ENCODE measurements at places on chromosomes 5 and 9.

- DNase-seq, result no peak
Measured at GRCh38 chr9:94623253-94623652, 16.1 kb downstream of the FBP1 start.

DNA sequence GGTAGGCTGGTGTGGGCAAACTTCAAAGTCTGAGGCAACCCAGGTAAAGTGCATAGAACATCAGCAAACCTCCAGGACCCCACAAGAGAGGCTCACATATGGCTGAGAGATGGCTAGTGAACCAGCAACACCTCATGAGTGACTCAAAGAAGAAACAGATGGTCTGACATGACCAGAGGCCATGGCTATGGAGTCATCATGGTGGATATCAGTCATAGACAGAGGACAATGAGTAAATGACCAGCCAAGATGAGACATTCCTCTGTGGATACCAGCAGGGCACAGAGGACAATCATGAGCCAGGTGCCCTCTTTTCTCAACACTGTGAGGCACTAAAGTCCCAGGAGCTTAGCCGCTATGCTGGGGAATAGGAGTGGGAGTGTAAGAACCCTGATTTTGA, 180.8 kb downstream of the RASEF start:
- no peak for DNase-seq

GRCh38 chr5:145818604-145819003, 16.5 kb downstream of the PRELID2 start:
- no peak for DNase-seq

DNA sequence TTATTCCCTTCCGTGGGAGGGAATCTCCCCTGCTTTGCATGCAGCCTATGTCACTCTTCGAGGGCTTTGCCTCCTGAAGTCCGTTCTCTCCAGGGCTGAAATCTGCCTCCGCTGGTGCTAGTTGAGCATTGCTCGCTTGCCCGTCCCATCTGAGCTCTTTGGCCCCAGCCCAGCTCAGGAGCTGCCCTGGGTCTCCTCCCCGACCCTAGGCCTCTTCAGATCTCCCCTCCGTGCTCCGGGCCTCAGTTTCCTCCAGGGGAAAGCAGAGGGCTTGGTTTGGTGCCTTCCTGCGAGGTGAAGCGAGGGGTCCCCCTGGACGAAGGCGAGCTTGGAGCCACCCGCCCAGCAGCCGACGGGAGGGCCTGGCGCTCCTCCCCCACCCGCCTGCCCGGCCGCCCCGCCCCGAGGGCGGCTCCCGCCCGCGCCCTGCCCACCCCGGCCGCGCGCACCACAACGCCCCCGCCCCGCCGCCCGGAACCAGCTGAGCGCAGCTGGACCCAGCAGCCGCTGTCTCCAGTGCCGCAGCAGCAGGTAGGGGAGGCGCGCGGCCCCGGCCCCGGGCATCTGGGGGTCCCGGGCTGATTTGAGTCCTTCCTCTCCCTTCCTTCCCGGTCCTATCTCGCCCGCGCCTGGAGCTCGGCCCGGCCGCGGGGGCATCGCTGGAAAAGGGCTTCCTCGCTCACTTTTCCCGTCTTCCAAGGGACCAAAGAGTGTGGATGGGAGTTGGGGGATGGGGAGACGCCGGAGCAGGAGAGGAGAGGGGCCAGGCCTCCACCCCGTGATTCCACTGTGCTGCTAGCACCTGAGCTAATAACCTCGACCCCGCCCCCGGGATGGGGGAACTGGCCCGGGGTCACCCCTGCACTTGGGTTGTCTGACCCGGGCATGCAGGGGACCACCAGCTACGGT, at the start of gene GSN:
TSS of gene GSN (plus strand) at position 474 of the 909 bp plus-strand sequence. CDS start 33,810 bp downstream, outside the sequence.
- no peak for DNase-seq

DNA sequence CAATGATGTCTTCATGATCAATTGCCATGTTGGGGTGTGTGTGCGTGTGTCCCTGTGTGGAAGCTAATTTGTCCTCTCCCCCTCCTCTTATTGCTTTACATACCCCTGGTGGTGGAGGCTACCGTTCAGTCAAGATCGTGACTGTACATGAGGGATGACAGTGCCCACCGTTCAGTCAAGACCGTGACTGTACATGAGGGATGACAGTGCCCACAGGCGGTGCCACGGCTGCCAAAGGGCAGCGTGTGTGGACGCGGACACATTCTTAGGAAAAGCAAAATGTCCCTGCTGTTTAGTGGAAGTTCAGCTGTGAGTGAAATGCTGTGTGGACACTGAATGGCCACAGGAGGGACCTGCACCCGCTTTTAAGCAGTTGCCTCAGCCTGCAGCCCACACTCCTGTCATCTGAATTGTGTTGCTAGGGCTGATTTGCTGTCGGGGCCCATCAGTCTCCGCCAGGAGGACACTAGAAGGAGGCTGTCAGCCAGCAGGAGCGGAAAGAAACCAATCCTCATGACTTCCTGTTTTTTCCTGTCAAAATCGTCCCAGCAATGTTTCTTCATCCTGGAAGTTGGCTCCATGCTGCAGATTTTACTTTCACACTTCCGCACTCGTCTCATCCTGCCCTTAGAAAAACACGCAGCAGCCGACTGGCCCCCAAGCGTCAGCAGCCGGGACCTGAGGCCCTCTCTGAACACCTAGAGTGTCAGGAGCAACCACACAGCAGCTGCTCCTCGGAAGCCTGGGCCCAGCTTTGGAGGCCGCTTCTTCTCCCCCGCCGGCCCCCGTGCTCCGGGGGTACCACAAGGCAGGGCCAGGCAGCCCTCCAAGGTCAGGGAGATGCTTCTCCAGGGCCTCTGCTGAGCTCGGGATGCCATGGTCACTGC, 9.1 kb downstream of the OR2V1 start:
- DNase-seq, result no peak

DNA sequence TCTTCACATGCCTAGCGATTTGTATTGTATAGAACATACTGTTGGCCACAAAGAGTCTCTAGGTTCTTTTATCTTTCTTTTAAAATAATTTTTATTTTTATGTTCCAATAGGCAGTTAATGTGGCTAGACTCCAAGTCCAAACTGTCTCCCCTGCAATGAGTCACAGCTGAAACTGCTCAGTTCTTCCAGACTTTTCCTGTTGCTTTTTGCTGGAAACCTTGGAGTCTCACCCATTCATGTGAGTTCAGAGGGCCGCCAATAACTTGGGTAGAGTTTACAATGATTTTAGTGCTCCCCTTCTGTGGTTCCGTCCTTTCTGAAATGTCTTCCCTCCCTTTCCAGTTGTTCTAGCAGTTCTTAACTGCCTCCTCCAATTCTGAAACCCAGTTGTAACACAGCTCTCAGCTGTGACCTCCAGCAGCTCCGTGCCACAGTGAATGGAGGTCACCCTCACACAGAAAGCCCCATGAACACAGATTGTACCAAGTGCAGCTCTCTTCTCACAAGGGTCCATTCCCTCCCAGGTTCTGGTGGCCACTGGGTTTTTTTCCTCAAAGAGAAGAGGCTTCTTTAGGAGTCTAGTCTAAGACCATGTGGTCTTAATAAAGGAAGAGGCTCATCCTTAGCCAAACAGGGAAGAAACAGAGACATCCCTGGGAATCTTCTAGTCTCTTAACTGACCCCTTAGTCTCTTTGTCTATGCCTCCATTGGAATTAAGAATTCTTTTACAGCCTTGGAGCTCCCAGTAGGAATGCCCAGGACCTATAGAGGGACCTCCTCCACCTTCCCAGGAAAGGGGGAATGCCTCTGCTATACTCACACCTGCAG, 198.5 kb downstream of the SPOCK1 start:
- DNase-seq, result no peak
